ENCODE measurements at places on chromosomes 11 and 22. TPM values are rescaled to one million over a fixed set of nuclear protein-coding genes. Genes with fewer than 3 reads are reported as not detected.
A peak's percentile ranks its signal among the peaks of the same experiment; 100 is the strongest.

- no peaks in the 10 kb centered on the region for H3K4me1 ChIP-seq
- no peak overlapping the region for H3K27ac ChIP-seq
- DNase-seq, result no peak
- H3K27me3 ChIP-seq, result no peaks in the 10 kb centered on the region
- no peaks in the 10 kb centered on the region for H3K36me3 ChIP-seq
- H3K4me3 ChIP-seq, result no peak overlapping the region
Observed at GRCh38 chr11:47051217-47051616, 114.7 kb downstream of the CSTPP1 start.

DNA sequence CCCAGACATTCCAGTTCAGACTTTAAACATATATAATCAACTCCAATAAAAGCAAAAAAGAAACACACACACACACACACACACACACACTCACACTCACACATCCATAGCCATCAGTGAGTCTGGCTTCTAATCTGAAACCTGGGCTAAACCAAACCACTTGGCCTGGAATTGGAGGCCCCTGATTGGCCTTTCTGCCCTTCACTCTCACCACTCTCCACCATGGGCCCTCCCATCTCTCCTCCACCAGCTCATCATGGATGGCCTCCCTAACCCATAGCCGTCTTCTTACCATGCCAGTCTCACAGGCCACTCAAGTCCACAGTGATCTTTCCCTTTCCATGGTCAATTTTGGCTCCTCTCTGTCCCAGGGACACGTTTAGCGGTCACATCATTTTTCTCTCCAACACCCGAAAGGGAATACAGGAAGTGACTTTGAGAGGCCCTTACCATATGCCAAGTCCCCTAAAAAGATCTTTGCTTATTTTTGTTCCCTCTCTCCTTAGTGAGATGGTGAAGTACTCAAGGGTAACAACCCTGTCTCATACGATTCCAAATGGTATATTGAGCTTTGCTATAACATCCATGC, 66.6 kb downstream of the ENDOD1 start:
- H3K27ac ChIP-seq, result peak overlapping the region; percentile 76
- no peak for DNase-seq
- peaks cover 9% of the 10 kb centered on the region for H3K4me1 ChIP-seq
- no peaks in the 10 kb centered on the region for H3K36me3 ChIP-seq
- H3K27me3 ChIP-seq, result no peaks in the 10 kb centered on the region
- no peak overlapping the region for H3K4me3 ChIP-seq

- no peak for DNase-seq
- no peaks in the 10 kb centered on the region for H3K27me3 ChIP-seq
- H3K27ac ChIP-seq, result no peak overlapping the region
- H3K4me3 ChIP-seq, result no peak overlapping the region
- H3K4me1 ChIP-seq, result no peaks in the 10 kb centered on the region
Observed at GRCh38 chr11:134181707-134182106, 42.1 kb downstream of the NCAPD3 start.

DNA sequence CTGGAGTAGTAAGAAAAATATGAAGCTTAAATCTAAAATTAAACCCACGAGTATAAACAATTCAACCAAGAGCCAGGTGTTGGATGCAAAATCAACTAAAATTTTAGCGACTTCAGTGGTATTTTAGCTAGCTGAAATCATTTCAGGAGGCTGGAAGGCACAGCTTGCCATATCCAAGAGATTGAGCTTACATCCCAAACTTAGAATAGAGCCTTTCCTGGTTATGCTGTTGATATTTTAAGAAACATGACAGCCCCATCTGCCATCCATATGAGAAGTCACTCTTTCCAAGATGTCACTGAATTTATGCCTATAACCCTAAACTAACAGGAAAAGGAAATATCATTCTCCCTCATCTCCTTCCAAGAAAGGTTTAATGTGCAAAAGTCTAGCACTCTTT, 334.0 kb downstream of the KCNA4 start:
- H3K27ac ChIP-seq, result no peak overlapping the region
- DNase-seq, result no peak
- no peaks in the 10 kb centered on the region for H3K36me3 ChIP-seq
- H3K4me1 ChIP-seq, result no peaks in the 10 kb centered on the region
- H3K4me3 ChIP-seq, result no peak overlapping the region

DNA sequence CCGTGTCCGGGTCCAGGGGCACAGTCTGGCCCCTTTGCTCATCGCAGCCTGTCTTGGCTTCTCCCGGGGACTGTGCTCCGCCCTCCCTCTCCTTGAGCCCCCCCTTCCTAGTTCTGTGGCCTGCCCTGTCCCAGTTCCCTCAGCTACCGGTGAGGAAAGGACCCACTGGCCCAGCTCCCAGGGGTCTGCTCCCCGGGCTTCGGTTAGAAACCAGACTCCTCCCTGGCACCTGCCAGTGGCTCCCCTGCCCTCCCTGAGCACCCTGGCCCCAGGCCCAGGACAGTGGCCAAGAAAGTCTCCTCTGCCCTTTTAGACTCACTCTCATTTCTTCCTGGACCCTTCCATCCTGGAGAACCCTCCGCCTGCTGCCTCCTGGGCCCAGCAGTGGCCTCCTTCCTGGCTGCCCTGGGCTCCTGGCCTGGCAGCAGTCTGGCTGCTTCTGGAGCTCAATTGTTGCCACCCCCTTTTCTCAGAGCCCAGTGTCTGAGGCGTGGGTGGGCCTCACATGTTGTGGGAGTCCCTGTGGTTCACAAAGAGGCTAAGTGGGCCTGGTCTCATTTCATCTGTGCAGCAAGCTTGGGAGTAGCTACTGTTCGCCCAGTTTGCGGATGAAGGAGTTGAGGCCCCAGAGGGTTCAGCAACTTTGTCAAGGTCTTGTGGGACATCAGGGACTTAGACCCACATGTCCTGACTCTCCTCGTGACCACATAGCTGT, 12.6 kb downstream of the PRDM11 start:
- peaks cover 66% of the 10 kb centered on the region for H3K4me1 ChIP-seq
- H3K4me3 ChIP-seq, result no peak overlapping the region
- DNase-seq, result peak; percentile 46
- H3K36me3 ChIP-seq, result no peaks in the 10 kb centered on the region
- H3K27ac ChIP-seq, result peak overlapping the region; percentile 75

DNA sequence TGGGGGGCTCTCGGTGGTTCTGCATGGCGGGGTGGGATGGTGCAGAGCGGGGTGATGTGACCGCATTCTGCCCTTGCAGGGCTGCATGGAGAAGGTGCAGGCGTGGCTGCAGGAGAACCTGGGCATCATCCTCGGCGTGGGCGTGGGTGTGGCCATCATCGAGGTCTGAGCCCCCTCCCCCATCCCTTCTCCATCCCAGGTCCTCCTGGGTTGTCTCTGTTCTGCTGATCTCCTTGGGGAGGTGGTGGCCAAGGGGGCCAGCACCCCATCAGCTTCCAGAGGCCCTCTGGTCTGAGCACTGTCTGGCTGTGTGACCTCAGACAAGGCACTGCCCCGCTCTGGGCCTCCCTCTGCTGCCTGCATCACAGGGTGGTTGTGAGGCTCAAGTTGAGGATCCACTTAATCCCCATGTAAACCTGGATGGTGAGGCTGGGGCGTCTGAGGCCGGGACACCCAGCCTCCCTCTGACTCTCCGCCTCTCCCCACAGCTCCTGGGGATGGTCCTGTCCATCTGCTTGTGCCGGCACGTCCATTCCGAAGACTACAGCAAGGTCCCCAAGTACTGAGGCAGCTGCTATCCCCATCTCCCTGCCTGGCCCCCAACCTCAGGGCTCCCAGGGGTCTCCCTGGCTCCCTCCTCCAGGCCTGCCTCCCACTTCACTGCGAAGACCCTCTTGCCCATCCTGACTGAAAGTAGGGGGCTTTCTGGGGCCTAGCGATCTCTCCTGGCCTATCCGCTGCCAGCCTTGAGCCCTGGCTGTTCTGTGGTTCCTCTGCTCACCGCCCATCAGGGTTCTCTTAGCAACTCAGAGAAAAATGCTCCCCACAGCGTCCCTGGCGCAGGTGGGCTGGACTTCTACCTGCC, 53.3 kb downstream of the CD82 start:
- no peak overlapping the region for H3K4me3 ChIP-seq
- no peak for DNase-seq
- H3K27ac ChIP-seq, result no peak overlapping the region
- peaks cover 24% of the 10 kb centered on the region for H3K4me1 ChIP-seq
- no peaks in the 10 kb centered on the region for H3K36me3 ChIP-seq
- no peaks in the 10 kb centered on the region for H3K27me3 ChIP-seq

DNA sequence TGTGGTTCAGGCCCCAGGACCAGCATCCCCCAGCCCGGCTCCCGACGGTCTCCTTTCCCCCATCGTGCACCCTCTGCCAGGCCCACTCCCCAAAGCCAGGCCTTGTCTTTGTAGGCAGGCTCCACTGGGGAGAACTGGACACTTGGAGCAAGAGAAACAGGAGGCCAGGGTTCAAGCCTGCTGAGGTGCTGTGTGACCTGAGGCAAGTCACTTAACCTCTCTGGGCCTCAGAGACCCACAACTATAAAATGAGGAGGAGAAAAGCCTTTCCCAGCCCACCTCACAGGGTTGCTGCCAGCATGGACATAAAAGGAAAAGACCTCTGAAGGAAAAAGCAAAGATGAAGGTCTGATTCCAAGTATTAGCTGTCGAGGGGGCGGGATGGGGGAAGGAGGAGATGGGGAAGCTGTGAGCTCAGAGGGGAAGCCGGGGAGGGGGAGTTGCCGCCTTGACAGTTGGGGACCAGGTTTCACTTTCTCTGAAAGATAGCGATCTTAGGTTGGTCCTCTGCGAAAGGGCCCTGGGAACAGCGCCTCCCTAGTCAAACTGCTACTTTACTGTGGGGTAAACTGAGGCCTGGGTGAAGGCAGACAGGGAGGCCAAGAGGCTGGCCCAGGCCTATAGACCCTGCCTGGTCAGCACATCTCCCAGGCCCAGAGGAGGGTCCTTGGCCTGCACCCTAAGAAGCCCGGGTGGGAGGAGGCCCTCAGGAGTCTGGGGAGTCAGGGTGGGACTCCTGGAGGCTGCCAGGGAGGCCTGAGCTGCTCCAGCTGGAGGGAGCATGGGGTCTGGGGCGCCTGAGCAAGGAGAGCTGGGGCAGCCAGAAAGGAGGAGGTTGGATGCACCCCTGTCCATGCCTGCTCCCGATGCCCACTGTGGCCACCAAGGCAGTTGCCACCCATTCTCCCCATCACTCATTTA, 991 bp upstream of the OSM start:
- no peaks in the 10 kb centered on the region for H3K36me3 ChIP-seq
- H3K27me3 ChIP-seq, result no peaks in the 10 kb centered on the region
- H3K4me3 ChIP-seq, result no peak overlapping the region
- H3K4me1 ChIP-seq, result peaks cover 4% of the 10 kb centered on the region

GRCh38 chr11:81394311-81394710, 1339.4 kb downstream of the FAM181B start:
- H3K36me3 ChIP-seq, result no peaks in the 10 kb centered on the region
- no peak overlapping the region for H3K4me3 ChIP-seq
- no peak for DNase-seq
- no peaks in the 10 kb centered on the region for H3K27me3 ChIP-seq
- no peaks in the 10 kb centered on the region for H3K4me1 ChIP-seq
- H3K27ac ChIP-seq, result no peak overlapping the region

- H3K27me3 ChIP-seq, result no peaks in the 10 kb centered on the region
- no peaks in the 10 kb centered on the region for H3K36me3 ChIP-seq
- H3K4me1 ChIP-seq, result peaks cover 16% of the 10 kb centered on the region
- no peak overlapping the region for H3K27ac ChIP-seq
Observed at GRCh38 chr11:2157294-2158040, 3.5 kb downstream of the INS start.

DNA sequence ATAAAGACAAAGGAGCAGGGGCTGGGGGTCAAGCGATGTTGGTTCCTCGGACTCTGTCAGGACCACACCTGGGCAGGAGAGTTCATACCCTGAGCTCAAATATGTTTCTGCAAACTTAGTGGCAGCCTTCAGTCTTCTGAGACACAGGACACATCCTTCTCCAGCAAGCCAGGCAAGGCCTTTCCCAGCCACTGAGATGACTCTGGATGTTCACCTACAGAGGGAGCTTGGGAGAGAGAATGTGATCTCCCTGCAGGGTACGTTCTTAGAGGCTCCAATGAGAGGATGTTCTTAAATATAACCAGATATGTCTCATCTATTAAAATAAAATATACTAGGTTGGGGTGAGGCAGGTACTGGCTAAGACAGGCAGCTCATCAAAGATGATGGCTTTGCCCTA, 461.5 kb downstream of the OPCML start:
- no peak overlapping the region for H3K27ac ChIP-seq
- H3K27me3 ChIP-seq, result no peaks in the 10 kb centered on the region
- DNase-seq, result no peak
- no peaks in the 10 kb centered on the region for H3K4me1 ChIP-seq

DNA sequence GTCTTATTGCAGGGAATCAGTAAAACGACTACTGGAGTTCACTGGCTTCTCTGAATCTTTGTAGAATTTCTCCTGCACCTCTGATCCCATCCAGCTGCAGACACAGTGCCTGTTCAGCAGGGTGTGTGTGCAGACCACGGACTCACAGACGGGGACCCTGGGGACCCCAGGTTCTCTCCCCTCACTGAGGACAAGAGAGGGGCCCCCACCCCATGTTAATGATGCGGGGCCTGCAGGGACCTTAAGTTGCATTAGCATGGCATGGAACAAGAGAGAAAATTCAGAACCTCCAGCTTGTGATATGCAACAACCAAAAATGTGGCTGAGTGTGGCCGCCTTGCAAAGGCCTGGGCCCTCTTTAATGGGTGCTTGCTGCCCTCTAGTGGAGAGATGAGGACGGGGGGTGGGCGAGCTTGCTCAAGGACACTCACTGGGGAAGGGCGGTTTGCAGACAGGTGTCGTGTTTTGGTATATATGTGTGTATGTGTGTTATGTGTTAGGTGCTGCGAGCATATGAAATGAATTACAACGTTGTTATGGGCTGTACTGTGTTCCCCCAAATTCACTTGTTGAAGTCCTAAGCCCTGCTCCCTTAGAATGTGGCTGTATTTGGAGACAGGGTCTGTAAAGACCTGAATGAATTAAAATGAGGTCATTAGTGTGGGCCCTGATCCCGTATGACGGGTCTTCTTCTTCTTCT, 84.4 kb upstream of the SEPTIN5 start:
- no peaks in the 10 kb centered on the region for H3K4me1 ChIP-seq
- H3K4me3 ChIP-seq, result no peak overlapping the region
- H3K36me3 ChIP-seq, result no peaks in the 10 kb centered on the region
- H3K27me3 ChIP-seq, result no peaks in the 10 kb centered on the region

GRCh38 chr22:29093501-29094300, 20.9 kb downstream of the KREMEN1 start:
- DNase-seq, result no peak
- H3K36me3 ChIP-seq, result no peaks in the 10 kb centered on the region
- H3K4me1 ChIP-seq, result peaks cover 26% of the 10 kb centered on the region
- H3K4me3 ChIP-seq, result no peak overlapping the region
- peak overlapping the region; percentile 19 for H3K27ac ChIP-seq
- no peaks in the 10 kb centered on the region for H3K27me3 ChIP-seq

DNA sequence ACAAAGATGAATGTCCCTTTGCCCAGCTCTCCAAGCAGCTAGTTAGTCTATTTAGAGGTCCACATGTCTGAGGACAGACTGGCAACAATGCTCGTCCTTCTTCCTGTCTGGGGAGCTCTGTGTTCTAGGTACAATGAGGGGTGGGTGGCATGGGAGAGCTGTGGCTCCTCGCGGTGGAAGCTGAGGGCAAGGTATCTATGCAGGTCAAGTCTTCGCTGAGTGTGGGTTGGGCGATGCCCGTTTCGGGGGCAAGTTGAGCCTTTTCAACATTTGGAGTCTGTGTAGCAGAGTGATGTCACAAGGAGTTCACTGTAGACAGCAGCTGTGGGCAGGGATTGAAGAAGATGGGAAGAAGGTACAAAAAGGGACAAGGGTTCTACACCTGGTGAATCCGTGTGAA, 163.2 kb downstream of the FEZ1 start:
- H3K36me3 ChIP-seq, result no peaks in the 10 kb centered on the region
- H3K4me3 ChIP-seq, result no peak overlapping the region
- H3K27ac ChIP-seq, result no peak overlapping the region
- no peaks in the 10 kb centered on the region for H3K4me1 ChIP-seq

Gene EHF
- 4.9 TPM for total RNA-seq

Gene DKK3
- total RNA-seq, result 21.2 TPM

Gene YIF1A
- total RNA-seq, result 168 TPM

Gene SCGB1C1
- not detected for total RNA-seq

Gene TPBGL
- 0.89 TPM for total RNA-seq

Gene METTL15
- 27.5 TPM for total RNA-seq

Gene MAPK8IP2
- 1.8 TPM for total RNA-seq

Measured in thyroid gland (tissue), 4 donors.